Testis (tissue), 5 donors: ENCODE measurements at places on chromosomes 2 and 18. TPM values are rescaled to one million over a fixed set of nuclear protein-coding genes. Genes with fewer than 3 reads are reported as not detected.

FSHR gene
- total RNA-seq, result 22.0 TPM

AMER3 gene
- total RNA-seq, result 3.5 TPM

HOXD12 gene
- not detected for total RNA-seq

AQP12A gene
- not detected for total RNA-seq

GRCh38 chr2:189151906-189152305 lies 27.7 kb downstream of the COL5A2 start:
- DNase-seq, result no peak

GRCh38 chr2:164719996-164720941 lies 99.0 kb upstream of the GRB14 start:
- no peak for DNase-seq

DNA sequence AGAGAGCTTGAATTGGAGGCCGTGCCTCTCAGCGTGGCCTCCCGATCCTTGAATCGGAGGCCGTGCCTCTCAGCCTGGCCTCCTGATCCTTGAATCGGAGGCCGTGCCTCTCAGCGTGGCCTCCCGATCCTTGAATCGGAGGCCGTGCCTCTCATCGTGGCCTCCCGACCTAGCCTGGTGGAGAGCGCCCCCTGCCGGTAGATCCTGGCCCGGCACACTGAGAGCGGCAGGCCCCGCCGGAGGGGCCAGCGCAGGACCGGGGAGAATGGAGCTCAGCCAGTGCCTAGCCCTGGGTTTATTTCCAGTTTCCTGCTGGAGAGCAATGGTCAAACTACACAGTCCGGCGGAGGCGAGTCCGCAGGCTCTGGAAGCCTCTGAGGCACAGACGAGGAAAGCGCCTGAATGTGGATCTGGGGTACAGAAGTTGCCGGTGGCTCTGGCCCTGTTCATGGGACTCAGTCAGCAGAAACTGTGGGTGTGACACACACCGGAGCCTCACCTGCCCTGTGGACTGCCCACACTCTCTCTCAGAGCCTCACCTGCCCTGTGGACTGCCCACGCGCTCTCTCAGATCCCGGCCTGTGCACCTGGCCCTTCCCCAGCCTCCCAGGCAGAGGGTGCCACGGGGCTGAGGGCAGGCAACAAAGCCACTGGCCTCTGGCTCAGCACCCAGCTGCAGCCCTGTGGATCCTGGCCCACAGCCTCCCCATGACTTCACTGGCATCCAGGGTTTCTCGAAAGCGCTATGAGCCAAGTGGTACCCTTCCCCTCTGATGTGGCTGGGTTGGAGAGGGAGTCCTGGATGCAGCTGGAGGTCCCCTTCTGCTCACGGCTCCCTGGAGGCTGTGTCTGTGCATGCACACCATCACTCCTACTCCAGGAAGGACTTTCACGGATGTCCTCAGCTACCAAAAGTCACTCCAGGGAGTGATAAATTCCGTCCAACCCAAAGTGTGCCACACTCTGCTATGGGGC lies 1.5 kb downstream of the IL36B start:
- no peak for DNase-seq

- DNase-seq, result peak; percentile 55
These were observed 29.2 kb downstream of the KCNG3 start for GRCh38 chr2:42464631-42465030.

DNA sequence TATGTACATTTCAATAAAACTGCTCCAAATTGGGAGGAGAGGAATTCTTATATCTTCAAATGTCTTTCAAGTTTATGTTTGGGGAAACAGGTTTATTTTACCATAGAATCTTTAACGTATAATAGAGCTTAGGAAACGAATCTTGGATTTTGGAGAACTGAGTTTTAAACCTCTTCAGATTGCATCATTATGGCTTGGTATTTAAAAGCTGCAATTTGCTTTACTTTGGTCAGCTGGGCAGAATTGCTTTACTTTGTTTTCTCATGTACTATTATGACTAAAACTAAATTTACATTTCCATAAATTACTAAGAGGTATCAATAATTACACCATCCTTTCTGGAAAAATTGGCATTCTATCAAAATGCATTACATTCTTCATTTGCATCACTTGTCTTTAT lies 54.6 kb downstream of the BAZ2B start:
- DNase-seq, result no peak

DNA sequence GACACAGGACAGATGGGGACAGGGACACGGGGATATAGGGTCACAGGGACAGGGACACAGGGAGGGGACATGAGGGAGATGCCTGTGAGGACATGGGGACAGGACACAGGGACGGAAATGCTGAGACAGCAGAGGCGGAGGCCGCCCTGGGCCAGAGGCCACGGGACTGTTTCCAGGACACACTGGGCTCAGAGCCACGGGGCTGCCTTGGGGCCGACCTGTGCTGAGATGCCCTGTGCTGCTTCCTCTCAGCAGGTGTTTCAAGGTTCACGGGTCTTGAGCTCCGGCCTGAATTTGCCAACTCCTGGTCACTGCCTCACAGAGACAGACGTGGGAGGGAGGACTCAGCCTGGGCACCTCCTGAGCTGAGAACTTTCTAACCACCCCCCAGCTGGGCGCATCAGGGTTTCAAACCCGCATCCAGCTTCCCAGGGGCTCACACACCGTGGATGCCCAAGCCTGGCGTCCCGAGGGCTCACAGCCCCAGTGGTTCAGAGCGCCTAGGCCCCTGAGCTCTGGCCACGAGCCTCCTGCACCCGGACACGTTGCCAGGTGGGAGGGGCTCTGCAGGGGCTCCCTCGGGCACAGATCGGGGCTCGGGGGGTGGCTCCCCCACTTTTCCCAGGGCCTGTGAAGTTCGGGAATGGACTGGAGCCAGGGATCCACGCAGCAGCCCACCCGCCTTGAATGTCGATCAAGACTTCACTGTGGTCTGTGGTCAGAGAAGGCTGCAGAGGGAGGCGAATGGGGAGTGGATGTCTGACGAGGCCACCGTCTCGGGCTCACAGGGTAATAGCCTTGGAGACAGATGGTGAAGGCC lies 64.1 kb downstream of the SLC66A2 start:
- DNase-seq, result peak; percentile 7

DNA sequence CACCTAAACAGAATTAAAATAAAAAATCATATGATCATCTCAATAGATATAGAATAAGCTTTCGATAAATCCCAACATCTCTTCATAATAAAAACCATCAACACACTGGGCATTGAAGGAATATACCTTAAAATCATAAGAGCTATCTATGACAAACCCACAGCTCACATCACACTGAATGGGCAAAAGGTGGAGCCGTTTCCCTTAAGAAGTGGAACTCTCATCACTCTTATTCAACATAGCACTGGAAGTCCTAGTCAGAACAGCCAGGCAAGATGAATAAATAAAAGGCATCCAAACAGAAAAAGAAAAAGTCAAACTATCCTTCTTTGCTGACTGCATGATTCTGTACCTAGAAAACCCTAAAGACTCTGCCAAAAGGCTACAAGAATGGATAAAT lies 510.3 kb downstream of the ZNF804A start:
- DNase-seq, result no peak
